Endodermal cell (in vitro differentiated cells): ENCODE measurements at places on chromosomes 3 and 15. TPM values are rescaled to one million over a fixed set of nuclear protein-coding genes. Genes with fewer than 3 reads are reported as not detected.

The FYTTD1 gene
- 39.0 and 39.3 TPM in 2 replicates for total RNA-seq

- H3K4me3 ChIP-seq: no peak overlapping the region
- no peak for DNase-seq
- H3K27me3 ChIP-seq: peaks cover 28% of the 10 kb centered on the region
- peaks cover 10% of the 10 kb centered on the region for H3K4me1 ChIP-seq
- H3K36me3 ChIP-seq: no peaks in the 10 kb centered on the region
These were observed 103.7 kb downstream of the SV2B start for GRCh38 chr15:91203619-91204203.

DNA sequence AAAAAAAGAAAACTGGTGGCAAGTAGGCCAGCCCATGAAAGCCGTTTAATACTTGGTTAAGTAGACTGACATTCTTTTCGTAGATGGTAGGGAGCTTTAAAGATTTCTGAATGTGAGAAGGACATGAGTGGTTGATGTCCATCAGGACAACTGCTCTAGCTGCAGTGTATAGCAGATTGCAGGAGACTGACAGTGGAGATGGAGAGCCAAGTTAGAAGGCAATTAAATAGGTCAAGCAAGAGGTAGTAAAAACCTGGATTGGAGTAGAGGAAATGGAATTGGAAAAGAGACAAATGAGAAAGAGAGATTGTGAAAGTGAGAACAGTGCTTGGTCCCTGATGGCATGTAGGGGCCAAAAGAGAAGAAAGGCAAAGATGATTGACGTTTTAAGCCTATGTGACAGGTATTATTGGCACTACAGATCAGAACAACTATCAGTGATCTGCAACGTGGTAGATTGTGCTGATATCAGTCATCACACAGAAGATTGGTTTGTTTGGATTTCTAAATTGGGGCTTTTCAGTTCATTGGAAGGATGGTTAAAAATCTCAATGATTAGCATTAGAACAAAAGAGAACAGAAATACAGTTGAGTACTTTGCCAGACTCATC, 74.0 kb downstream of the CNTN4 start:
- H3K27ac ChIP-seq: no peak overlapping the region
- H3K4me1 ChIP-seq: no peaks in the 10 kb centered on the region

DNA sequence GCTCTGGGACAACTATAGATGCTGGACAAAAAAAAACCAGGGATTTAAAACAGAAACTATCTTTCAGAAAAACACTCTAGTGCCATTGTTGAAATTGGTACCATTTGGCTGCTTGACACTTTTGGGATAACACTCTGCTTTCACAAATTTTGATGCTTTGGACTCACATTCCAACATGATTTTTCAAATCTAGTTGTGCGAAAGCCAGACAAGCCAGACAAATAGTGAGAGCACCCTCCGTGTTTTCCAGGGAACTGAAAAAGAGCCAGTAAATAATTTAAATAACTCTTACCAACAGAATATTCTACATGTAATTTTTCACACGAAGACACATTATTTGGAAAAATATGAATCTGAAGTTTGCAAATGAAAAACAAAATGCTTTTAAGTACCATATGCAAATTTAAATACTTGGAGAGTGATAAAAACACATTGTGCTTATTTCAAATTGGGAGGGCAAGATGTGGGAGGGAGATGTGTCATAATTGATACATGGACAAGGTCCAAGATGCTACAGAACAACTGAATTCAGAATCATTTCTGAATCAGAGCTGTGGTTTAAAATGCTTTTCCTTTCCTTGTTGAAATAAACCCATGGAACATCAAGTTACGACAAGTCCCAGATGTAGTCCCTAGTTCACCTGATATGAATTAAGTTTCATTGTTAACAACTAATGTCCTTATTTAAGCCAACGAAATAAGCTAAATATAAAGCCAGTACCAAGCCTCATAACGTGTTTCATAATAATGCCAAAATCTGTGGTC, 144.2 kb upstream of the SOX2 start:
- DNase-seq: no peak
- no peak overlapping the region for H3K4me3 ChIP-seq
- H3K4me1 ChIP-seq: no peaks in the 10 kb centered on the region

- H3K27ac ChIP-seq: no peak overlapping the region
- no peaks in the 10 kb centered on the region for H3K27me3 ChIP-seq
- H3K36me3 ChIP-seq: no peaks in the 10 kb centered on the region
- H3K4me1 ChIP-seq: no peaks in the 10 kb centered on the region
- DNase-seq: no peak
- no peak overlapping the region for H3K4me3 ChIP-seq
These were observed 106.6 kb upstream of the ALDH1A3 start for GRCh38 chr15:100772892-100773520.
